ENCODE measurements at places on chromosomes 7 and 10. TPM values are rescaled to one million over a fixed set of nuclear protein-coding genes. Genes with fewer than 3 reads are reported as not detected.

The PDZD7 gene
- polyA plus RNA-seq: not detected

The STEAP2 gene
- polyA plus RNA-seq: not detected

The EGR2 gene
- polyA plus RNA-seq: 2.6 TPM

The UNCX gene
- polyA plus RNA-seq: not detected

The ZMIZ1 gene
- polyA plus RNA-seq: 4.6 TPM

The KCND2 gene
- polyA plus RNA-seq: not detected

The ADCY1 gene
- 0.18 TPM for polyA plus RNA-seq

The AOC1 gene
- 0.11 TPM for polyA plus RNA-seq

The CCDC3 gene
- polyA plus RNA-seq: not detected

The RAPGEF5 gene
- polyA plus RNA-seq: 1.2 TPM

The GRIFIN gene
- not detected for polyA plus RNA-seq

The CUBN gene
- polyA plus RNA-seq: not detected
